ENCODE measurements at places on chromosomes 1 and 21.

DNA sequence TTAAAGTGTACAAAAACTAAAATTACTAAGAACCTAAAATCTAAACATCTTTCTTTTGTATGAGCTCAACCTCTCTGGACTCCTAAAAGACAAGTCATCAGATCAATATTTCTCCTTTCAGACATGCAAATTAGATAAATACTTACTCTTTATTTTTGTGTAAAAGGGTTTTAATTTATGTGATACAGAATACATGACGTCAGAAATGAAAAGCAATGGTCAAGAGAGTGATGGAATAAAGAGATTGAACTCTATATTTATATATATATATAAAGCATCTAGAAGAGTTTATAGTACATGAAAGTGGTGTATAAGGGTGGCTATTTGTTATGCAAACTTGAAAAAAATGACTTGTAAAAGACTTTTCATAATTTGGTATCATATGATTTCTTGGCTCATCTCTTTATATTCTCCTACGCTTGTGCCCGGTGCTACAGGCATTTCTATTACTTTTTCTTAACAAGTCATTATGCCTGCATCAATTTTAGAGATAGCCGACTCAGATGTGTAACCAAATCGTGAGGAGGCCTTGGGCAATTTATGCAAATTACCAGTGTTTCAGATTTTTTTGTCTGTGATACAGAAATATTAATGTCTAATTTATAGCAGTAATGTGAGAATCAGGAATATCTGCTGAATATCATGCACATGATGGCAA is 186.0 kb upstream of the OLFM3 start:
- DNase-seq = no peak

- no peak for DNase-seq
Observed at GRCh38 chr1:34779962-34780361, 1.1 kb upstream of the GJB3 start.

DNA sequence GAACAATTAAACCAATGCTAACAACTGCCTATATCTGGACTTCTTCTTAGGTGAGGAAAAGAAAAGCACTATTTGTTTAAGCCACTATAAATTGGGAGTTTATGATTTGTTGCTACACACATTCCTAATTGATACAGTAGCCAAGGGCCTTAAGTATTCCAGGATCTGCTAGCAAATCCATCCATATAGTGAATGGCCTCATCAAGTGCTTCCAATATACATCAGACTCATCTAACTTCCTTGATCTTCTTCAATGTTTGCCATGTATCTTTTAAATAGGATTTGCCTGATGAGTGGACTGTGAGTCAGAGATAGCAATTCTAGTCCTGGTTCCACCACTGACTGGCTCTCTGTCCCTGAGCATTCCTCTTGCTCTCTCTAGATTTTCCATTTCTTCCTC is 430.2 kb downstream of the OMA1 start:
- no peak for DNase-seq

DNA sequence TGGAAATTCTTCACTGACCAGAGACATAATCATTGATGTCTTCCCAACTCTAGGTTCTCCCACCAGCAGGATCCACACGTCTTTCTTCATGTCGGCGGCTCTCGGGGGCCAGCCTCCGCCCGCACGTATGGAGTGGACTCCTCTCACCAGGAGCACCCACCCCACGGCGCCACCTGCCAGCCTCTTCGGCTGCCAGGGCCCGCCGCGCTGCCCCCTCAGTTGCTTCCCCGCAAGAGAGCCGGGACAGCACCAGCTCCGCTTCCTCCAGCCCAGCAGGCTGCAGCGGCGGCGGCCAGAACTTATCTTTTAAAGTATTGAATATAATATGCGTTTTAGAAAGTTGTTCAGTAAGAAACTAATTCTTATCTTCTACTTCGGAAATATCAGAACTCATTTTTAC is 273.5 kb downstream of the LIPI start:
- no peak for DNase-seq

DNA sequence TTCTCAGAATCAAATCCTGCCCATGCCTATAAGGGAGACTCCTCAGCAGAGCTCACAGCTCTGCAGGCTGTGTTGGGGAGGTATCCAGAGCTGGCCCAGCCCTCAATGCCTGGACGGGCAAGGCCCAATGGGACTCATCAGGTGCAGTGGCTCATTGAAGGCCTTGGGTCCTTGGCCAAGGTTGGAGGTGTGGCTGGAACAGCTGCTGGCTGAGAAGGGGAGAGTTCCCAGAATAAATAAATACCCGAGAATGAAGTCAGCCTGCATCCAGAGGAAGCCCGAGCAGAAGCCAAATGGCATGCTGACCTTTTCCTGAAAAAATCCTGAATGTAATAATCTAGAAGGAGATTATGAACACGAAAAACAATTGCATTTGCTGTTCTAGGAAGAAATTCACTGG is 25.2 kb upstream of the IKBKE start:
- DNase-seq = no peak

GRCh38 chr1:10724052-10724494 is 72.4 kb downstream of the CASZ1 start:
- no peak for DNase-seq

DNA sequence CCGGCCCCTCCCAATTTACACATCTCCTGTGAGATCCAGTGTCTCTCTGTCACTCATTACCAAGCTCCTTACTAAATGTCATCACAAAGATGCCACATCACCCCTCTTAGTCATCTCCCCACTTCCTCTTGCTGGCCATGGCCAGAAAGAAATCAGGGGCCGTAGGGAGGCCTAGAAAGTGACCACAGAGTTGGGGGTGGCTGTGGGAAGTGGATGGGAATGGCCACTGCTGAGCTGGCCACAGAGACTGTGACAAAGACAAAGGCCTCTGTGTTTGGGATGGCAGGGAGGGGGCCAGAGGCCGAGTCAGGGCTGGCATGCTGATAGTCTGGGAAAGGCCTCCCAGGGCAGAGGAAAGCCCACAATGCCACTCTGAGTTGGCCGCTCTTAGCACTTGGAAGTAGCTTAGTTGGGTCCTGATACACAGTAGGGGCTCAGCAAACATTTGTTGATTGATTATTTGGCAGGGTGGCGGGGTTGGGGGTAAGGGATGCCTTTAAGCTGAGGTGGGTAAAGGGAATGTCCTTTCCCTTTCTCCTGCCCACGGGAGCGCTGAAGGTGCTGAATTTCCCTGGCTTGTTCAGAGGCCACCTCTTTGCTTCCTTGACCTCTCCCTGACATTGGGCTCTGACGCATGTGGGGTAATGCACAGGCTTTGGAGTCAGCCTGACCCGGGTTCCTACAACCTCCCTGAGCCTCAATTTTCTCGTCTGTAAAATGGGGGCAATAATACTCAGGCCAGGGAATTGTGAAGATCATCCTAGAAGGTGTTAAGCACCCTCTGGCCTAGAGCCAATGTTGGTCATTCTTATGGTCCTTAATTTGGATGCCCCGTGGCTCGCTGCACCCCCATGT is 13.2 kb downstream of the NAV1 start:
- peak; percentile 89 for DNase-seq

DNA sequence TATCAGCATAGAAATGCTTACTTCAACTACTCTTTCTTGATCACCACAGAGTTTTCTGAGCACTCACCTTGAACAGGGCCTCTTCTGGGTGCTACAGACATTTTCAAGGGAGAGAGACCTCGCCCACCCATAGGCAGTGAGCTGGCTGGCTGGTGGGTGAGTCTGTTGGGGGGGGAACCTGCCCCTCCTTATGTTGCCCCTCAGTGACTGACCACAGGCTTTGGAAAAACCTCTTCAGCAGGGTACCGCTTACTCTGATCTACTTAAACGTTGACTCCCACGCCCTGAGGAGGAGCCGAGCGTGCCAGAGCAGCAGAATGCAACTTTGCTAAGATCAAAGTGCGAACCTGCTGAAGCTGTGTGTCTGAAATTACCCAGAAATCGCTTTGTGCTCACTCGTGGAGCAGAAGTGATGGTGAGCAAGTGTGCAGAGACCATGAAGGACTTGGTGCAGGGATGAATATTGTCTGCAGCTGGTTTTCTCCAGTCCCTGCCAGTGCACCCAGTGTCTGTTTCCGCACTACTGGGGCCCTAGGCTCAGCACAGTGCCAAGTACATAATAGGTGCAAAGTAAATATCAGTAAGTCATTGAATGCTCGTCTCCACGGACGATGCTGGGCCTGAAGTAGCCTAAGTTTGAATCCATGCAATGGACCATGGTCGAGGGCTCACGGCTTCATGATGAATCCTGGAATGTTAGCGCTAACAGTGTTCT is 158.7 kb upstream of the IRF2BP2 start:
- DNase-seq = no peak

GRCh38 chr1:95966866-95967265 is 732.9 kb downstream of the RWDD3 start:
- DNase-seq = no peak

DNA sequence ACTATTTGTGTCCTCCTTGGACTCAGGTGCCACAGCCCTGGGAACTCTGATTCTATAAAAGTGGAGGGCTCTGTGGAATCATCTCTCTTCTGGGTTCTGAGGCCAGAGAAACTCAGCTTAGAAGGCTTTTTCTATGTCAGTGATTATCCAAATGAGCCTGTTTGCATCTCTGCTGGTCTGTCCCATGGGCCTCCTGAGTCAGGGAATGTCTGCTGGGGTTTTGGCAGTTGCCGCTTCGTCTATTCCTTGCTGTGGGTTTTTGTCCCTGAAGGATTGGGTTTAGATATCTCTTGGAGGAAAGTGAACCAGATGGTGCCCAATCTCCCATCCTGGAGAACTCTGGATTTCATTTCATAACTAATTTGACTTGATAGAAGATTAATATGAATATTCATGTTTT is 297.6 kb downstream of the HHAT start:
- no peak for DNase-seq

GRCh38 chr1:176379626-176380339 is 83.2 kb upstream of the PAPPA2 start:
- no peak for DNase-seq

GRCh38 chr21:17088500-17088899 is 424.3 kb upstream of the CXADR start:
- no peak for DNase-seq

- DNase-seq = no peak
Observed at GRCh38 chr1:212566522-212567479, 41.8 kb upstream of the ATF3 start.

GRCh38 chr21:31426235-31426797 is 82.3 kb upstream of the TIAM1 start:
- DNase-seq = no peak

- DNase-seq = no peak
Observed at GRCh38 chr1:157099633-157100009, at the start of gene ETV3L. Gene ETV3L (minus strand): TSS chr1:157099808. CDS start chr1:157099523, 285 bp downstream.

- no peak for DNase-seq
Observed at GRCh38 chr1:220680085-220680687, 10.0 kb upstream of the C1orf115 start.

GRCh38 chr1:41037116-41037903 is 15.8 kb upstream of the SLFNL1 start:
- no peak for DNase-seq

- DNase-seq = no peak
Observed at GRCh38 chr1:74463333-74463988, 49.0 kb downstream of the LRRC53 start.

- DNase-seq = no peak
Observed at GRCh38 chr1:182910143-182910542, 42.8 kb downstream of the SHCBP1L start.

DNA sequence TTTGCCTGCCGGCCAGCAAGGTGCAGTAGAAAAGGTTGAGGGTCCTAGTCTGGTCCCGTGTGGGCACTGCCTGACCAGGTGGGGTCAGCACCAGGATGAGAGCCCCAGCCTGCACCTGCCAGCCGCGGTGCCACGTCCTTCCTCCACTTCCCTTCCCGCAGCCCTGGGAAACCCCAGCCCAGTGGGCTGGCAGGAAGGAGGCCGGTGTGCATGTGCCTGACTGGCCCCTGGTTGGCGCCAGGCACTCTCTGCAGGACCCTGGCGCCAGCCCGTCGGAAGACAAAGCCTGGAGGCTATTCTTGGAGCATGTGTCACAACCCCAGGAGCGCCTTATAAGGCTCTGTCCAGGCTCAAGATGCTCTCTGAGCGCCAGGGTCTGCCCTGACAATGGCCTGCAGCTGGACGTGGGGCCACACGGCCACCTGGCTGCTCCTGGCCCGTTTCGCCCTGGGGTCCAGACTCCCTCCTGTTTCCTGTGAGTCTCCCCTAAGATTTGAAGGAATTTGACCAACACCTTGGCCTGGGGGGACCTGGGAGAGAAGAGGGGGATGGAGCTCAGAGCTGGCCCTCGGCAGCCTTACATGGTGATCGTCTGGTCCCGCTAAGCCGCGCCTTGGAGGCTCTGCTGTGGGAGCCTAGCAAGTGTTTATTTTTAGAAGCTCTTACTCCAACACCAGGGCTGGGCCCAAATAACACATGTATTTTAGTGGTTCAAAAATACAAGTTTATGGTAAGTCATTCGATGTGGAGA is 31.9 kb upstream of the POFUT2 start:
- no peak for DNase-seq

Data from hippocampal formation (tissue), 2 donors.